EH (cell line): ENCODE measurements at places on chromosomes 16 and 17.

DNA sequence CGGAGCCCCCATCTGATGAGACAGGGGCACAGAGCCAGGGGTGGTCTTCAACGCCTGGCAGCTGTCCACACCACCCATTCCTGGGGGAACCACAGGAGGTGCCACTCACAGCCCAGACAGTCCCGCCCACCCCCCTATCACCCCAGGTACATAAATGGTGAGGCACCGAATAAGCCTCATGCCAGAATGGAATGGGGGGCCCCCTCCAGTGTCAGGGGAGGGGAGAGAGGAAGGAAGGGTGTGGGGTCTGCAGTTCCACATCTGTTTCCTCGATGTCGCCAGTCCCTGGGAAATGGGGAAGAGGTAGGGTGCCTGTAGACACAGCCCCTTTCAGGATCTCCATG, 1.7 kb downstream of the TMC6 start:
- DNase-seq = no peak

GRCh38 chr16:1108299-1109252, 12.5 kb upstream of the C1QTNF8 start:
- peak; percentile 5 for DNase-seq

DNA sequence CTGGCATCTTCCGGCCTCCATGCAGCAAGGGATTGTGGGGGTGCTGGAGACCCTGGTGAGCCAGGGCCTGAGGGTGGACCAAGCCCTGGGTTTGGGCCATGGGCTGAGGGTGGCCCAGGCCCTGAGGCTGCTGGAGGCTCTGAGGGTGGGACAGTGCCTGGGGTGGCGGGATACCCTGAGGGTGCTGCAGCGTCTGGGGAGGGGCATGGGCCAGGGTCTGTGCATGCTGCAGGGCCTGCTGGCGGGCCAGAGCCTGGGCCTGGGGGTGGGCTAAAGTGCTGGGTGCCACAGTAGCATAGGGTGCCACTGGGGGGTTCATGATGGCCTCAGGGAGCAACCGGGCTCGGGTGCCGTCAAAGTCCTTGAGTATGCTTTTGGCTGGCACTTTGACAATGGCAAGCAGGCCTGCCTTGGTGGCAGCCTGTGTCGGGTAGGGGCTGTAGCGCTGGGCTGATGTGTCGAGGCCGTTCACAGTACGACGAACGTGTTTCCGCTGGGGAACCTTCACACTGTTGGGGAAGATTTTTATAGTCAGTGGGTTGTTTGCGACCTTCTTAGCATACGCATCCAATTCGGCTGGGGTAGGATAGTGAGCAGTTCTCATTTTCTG, 15.6 kb downstream of the TRAF4 start:
- DNase-seq = no peak

DNA sequence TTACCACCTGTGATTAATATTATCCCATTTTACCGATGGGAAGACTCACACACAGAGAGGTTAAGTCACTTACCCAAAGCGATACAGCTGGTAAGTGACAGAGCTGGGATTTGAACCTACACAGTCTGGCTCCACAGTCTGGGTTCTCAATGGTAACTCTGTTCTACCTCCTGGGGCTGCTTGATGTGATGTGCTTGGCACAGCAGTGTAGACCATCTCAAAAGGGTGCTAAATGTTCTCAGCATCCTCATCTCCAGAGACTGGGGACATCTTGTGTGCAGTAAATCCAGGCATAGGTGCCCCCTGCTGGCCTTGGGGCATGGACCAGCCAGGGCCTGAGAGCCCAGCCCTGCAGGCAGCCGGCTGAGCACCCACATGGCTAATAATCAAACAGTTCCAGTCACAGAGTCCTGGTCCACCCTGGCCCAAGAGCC, 15.4 kb upstream of the KATNB1 start:
- peak; percentile 63 for DNase-seq

- DNase-seq = peak; percentile 98
Observed at GRCh38 chr16:65002265-65002664, 119.6 kb downstream of the CDH11 start.

- no peak for DNase-seq
Observed at GRCh38 chr17:29577001-29577370, 8.5 kb downstream of the TP53I13 start.

- DNase-seq = no peak
Observed at GRCh38 chr16:84548971-84549844, 44.7 kb upstream of the MEAK7 start.

- DNase-seq = no peak
Observed at GRCh38 chr16:89739383-89739782, 18.0 kb downstream of the ZNF276 start.

- DNase-seq = no peak
Observed at GRCh38 chr17:21193031-21193430, 20.9 kb downstream of the TMEM11 start.

- DNase-seq = no peak
Observed at GRCh38 chr17:79146562-79146961, 71.9 kb downstream of the ENGASE start.

- peak; percentile 94 for DNase-seq
Observed at GRCh38 chr16:27242868-27243590, 25.5 kb downstream of the NSMCE1 start.

GRCh38 chr16:81451753-81452680, 7.4 kb downstream of the CMIP start:
- DNase-seq = no peak

DNA sequence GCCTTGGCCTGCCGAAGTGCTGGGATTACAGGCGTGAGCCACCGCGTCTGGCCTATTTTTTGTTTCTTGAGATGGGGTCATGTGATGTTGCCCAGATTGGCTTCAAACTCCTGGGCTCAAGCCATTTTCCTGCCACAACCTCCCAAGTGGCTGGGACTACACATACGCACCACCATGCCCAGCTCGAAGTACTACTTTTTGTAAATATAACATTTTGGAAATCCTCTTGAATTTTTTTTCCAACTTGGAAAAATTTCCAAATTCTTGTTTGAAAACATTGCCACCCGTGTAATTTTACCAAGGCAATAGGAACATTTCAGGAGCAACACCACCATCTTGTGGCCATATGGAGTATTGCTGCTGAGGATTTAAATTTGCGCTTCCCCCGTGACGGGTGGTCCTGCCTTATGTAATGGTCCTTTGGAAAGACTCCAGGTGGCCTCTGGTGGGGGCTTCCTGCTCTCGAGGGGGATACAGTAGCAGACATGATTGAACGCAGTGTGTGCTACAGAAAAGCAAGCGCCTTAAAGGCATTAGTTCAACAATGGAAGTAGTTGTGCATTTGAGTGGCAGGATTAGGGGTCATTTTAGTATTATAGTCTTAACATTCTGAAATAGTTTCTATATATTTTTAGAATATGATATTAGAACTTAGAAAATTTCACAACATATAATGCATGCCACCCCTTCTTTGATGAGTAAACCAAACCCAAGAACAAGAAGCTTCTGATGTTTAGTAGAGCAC, 8.0 kb downstream of the FLYWCH1 start:
- peak; percentile 69 for DNase-seq

- peak; percentile 49 for DNase-seq
Observed at GRCh38 chr16:67594956-67595355, 32.6 kb downstream of the CTCF start.

GRCh38 chr17:31808521-31809050, 50.5 kb downstream of the COPRS start:
- DNase-seq = no peak

- DNase-seq = peak; percentile 58
Observed at GRCh38 chr17:40321961-40322357, 13.0 kb downstream of the RARA start.

DNA sequence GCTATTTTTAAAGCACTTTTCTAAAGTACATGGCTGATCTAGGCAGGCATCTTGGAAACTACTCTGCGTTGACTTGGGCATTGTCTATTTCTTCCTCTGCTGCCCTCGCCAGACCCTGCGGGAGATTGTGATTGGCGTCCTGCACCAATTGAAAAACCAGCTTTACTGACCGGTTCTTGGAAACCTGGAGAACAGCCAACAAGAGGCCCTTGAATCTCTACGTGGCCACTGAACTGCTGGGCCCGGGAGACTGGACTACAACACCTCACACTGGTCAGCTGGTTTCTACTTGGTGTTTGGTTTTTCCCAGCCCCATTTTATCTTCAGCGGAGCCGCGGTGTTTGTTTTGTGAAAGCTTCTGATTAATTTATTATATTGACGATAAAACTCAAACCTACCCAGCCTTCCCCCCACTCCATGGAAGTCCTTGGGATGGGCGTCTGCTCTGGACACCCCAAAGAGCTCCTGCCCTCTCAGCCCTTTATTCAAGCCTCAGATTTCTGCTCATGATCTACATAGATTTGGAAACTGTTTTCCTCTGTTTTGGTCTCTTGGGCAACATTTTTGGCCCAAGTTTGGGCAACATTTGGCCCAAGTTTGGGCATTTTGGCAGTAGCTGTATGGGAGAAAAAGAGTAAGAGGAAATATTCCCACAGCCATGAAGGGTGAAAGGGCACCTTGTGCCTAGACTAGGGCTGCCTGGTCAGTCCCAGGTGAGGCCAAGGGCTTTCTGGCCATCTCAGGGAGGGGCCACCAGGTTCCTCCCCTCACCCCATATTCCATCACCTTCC, 4.7 kb downstream of the MLX start:
- DNase-seq = no peak

- DNase-seq = peak; percentile 90
Observed at GRCh38 chr17:2084036-2084765, 29.3 kb downstream of the HIC1 start.

- DNase-seq = peak; percentile 99
Observed at GRCh38 chr17:72407336-72407909, 286.6 kb downstream of the SOX9 start.

DNA sequence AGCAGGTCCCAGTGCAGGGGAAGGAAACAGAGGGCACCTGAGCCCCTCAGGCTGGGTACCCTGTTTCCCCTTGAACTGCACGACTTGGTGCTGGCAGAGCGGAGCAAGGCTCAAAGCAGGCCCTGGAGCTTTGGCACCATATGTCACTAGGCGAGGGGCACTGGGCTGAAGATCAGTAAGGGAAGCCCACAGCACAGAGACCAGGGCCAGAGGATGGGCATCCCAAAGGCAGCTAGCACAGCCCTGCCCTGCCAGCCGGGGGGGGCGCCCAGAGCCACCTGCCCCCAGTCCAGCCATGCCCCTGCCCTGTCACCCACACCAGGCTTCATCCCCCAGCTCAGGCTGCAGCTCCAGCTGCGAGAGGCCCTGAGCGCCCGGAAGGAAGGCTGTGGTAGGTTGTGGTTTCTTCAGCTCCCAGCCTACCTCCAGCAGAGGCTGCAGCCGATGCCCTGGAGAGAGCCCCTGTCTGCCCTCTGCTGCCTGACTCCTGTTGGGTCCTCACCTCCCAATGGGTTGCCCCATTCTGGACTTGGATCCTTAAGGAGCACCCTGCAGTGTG, 10.9 kb downstream of the NHERF1 start:
- DNase-seq = no peak

DNA sequence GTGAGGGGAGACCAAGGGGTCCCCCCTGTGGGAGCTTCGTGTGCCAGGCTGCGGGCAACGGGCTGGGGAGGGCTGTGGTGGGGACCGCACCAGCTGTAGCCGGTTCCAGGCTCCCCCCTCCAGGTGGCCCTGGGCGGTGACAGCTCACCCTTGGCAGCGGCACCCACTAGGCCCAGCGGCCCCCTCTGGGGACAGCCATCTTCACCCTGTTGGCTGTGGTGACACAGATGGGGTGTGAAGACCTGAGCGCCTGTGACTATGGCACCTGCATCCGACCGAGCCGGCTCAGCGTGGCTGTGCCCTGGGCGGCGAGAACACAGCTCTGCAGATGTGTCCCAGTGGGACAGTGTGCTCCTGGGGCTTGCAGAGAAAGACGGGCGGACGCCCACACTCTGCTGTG, 1.1 kb upstream of the C1QTNF8 start:
- no peak for DNase-seq

DNA sequence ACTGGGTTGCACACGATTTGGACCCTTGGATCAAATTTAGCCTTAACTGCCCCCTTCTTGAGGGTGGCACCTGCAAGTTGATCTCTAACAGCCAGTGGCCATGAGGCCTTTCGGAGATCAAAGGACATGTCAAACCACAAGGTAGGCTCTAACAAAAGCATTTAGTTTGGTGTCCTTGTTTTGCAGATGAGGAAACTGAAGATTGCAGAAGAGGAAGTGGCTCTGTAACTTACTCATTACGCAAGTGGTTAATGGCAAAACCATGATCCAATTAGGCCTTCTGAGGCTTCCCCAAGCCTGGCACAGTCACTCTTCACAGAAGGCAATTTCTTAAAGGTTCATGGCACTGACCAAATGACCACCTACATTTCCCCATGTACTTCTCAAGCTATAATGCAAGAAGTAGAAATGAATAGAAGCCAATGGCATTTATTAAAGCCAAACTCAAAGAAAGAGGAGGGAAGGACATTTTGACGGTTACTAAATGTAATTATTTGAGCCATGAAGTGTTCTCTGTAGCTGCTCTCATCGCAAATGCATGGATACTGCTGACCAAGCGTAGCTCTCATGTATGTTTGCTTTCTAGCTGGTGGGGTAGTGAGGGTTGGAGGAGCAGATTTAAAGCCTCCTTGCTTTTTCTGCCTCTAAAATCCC, 32.8 kb upstream of the ABCC12 start:
- DNase-seq = no peak

DNA sequence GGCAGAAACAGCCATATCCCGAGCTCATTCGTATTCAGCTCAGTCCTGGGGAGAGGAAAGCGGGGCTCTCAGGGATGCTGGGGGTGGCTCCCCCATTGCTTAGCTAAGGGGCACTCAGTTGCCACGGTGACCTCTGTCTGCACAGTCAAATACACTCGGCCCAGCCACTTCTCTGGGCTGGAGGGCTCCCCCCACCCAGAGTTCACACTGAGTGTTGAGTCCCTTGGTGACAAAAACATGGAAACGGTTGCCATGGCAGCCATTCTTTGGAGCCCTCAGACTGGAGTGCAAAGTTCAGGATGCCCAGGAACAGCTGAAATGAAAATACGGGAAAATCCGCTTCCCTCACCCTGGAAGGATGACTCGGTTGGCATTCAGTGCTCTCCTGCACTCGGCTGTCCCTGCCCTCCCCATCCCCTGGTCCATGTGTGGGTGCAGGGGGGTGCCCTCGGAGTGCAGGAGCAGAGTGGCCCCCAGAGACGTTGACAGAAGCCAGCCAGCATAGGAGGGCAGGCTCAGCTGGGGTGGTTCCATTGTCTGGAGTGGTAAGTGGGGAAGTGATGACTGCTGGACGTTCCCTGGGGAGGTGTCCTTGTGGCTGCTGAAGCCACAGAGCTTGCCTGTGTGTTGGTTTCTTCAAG, 216.5 kb downstream of the NTN1 start:
- DNase-seq = no peak
